ENCODE measurements at places on chromosomes 5 and 9.

DNA sequence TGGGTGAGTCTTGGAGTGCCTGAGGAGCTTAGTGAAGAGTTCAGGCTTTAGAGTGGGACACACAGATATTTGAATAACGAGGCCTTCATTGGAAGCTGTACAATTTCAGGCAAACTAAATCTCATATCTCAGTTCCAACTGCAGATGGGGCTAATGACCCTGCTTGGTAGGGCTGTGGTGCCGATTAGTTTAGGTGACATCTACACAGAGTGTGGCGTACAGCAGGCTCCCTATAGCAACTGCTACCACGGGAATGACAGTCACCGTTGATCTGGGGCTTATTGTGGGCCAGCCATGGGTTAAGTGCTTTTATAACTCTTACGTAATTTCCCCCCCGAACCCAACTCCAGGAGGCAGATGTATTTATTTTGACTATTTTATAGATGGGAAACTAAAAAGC lies 70.8 kb downstream of the FAT2 start:
- DNase-seq: no peak

DNA sequence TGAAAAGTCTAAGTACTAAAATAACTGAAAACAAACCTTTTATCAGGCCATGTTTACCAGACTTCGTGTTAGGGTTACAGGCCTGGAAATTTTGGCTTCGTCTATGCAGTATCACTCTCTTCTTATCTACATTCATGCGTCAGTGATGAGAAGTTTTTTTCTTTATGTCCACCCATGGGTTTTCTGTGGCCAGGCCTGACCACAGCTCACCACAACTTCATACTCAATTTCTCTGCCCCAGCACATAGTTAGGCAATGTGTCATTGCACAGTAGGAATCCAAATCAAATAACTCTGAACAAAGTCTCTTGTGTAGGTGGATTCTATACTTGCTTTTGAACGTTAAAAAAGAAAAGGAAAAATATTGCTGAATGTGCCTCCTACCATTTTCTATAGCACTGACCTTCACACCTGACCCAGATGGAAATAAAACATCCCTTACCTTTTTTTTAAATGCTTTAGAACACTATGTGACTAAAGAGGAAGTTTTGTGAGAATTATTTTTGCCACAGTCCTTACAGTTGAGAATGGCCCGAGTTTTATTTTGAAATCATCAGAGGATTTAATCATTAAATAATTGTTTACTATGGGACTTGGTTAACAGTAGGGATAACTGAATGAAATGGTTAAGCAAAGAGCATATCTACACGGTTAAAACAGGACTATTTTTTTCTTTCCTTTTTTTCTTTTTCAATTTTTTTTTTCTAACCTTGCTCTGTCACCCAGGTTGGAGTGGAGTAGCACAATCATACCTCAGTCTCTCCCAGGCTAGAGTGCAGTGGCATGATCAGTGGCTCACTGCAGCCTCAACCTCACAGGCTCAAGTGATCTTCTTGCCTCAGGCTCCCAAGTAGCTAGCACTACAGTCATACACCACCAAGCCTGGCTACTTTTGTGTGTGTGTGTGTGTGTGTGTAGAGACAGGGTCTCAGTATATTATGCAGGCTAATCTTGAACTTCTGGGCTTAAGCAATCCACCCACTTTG lies 1247.0 kb upstream of the ACO1 start:
- no peak for DNase-seq

DNA sequence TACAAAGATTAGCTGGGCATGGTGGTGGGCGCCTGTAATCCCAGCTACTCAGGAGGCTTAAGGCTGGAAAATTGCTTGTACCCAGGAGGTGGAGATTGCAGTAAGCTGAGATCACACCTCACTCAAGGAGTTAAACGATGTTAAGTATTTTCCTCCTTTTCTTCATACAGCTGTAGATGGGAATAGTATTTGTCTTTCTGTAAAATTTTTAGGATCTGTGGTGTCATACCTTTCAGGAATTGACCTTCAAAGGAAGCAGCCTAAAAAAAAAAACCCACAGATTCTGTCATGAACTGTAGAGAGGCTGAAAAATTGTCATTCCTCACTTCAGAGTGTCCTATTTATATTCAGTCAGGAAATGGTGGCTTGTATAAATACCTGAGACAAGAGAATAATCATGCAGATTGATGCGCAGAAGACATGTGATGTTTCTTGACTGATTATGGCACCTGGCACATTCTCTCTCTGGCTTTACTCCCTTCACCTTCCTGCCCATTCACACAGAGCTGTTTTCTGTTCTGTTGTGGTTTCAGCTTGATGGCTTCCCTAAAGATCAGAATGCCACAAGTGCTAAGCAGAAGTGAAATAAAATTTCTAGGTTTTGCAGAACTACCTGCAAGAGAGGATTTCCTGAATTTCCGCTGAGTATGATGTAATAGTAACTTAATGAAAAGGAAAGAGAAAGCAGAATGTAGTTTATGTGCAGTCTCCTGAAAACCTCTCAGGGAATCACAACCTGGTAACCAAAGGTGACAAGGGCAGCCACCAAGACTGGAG lies 3.8 kb downstream of the IFNA1 start:
- no peak for DNase-seq

DNA sequence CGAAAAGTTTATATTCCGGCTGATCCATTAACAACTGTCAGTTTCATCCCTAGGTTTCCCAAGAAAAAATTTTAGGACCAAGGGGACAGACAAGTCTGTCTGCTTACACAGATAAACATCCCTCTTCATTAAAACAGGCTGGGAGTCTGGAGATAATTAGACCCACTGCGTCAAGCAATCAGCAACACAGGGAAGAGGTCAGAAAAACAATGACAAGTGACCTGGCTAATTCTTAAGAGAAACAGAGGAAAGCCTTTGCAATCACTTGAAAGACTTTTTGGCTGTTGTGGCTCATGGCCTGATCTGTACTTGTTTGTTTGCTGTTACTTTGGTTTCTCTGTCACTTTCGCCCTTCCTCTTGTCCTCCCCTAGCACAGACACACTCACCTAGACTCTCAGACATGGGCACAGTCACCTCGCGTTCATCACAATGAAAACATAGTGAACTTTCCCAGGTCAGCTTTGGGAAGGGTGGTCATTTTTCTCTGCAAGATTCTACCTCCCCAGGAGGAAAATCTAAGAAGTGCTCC lies 2.9 kb upstream of the CCDC192 start:
- no peak for DNase-seq

DNA sequence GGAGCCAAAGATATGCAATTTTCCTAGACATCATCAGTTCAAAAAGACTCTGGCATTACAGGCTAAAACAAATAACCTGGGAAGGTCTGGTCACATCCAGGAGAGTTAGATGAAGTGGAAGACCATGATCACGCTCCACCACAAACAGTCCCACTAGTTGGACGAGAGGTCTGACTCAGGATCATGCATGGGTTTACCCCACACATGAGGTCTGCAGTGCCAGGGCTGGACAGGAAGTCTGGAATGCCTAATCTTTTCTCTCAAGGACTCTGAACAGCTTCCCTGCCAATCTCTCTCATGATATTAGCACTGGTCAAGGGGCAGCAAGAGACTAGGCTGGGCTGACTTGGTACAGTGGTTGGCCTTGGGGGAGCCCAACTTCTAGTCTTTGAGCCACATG lies 7.1 kb downstream of the PRUNE2 start:
- DNase-seq: no peak

- no peak for DNase-seq
Observed at GRCh38 chr5:116557669-116558271, 16.9 kb downstream of the SEMA6A start.

DNA sequence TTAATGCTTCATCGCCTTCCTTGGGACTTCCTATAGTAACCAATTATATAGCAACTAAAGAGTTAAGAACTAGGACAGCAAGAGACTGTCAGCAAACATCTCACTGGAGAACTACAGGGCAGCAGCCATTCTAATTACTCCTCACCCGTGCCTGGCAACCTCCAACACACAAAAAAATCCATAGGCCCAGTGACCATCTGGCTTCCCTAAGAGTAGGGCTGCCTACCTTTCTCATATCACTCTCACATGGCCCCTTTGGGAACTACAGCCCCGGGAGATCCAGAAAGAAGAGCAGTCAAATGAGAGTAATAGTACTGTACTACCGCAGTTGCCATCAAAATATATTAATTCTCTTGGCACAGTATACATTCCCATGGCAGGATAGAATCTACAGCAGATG lies 5.7 kb downstream of the DCAF10 start:
- no peak for DNase-seq

DNA sequence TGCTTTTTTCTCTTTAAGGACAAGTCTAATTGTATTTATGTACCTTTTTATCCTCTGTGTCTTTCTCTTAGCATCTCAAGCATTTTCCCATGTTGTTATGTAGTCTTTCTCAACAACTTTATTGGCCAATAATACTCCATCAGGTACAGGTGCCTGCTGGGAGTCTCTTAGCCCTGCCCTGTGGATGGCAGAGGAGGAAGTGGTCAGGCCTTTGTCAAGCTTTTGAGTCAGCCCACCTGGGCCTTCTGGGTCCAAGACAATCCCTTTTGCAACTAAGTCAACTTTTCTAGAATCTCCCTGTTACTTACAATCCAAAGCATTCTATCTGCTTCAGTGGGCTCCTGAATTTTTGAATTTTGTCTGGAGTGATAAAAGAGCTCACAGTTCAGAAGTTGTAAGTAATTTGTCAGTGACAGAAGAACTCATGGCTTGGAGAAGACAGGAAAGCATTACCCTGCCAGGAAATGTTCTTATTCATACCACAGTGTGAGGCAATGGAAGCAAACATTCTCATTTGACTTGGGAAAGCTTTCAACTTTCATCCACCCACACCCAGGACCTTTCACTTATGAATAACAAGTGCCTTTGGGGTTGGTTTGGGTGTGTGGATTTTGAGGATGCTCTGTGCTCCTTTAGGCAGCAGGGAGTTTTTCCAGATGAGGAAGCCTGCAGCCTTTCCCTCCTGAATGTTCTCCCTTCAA lies 200.0 kb upstream of the S1PR3 start:
- DNase-seq: no peak

- DNase-seq: no peak
Observed at GRCh38 chr5:135154197-135154596, 120.2 kb upstream of the PITX1 start.

DNA sequence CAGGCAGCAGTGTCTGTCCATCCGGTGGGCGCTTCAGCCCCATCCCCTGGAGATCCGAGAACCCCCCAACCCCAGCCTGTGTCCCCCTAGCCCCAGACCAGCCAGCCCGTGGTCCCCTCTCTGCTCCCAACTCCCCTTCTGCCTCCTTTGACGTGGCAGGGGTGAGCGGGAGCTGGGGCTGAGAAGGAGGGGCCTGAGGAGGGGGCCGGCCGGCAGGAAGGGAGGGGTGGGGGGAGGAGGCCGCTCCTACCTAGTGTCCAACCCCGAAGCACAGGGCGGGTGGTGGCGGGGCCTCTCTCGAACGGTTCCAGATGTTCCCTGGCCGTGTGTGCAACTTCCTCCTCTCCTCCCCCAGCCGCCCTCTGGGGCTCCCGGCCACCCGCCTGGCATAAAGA lies 31.0 kb downstream of the GOLGA2 start:
- no peak for DNase-seq

- DNase-seq: no peak
Observed at GRCh38 chr9:34332076-34332964, 3.0 kb downstream of the NUDT2 start.

GRCh38 chr9:27348785-27349697 lies 52.1 kb upstream of the EQTN start:
- no peak for DNase-seq

DNA sequence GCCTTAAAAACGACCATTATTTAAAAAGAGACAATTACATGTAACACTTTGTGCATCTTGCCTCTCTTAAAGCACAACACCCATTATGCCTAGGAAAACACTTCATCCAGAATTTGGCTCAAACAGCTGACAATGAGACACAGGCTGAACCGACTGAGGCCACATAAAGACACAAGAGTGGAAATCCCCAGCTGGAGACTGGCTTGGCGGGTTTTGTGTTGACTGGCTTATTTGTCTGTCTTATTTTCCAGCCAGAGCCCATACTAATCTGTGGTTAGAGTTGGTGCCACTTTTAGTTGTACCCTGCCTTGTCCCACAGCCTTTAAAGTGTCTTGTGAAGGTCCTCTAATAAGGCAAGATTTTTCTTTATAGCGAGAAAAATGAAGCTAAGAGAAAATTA lies 21.2 kb downstream of the TRIM14 start:
- DNase-seq: peak; percentile 68

DNA sequence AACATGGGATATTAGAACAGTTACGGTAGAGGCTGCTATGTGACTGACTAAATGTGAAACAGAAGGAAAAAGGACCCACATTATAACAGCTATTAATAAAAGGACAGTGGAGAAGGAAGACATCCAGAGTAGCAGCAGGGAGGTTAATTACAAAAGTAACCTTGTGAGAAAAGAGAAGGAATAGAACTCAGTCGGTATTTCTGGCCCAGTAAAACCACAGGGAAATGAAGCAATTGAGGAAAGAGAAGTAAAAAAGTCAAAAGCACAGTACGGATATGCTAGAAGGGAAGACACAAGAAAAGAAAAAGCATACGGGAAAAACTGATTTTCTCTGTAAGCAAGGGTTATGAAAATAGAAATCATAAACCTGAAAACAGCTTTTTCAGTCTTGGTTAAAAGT lies 164.7 kb downstream of the RFX3 start:
- DNase-seq: no peak

Data from CD8-positive, alpha-beta T cell (primary cell).